ENCODE measurements at places on chromosomes 7 and 10.

DNA sequence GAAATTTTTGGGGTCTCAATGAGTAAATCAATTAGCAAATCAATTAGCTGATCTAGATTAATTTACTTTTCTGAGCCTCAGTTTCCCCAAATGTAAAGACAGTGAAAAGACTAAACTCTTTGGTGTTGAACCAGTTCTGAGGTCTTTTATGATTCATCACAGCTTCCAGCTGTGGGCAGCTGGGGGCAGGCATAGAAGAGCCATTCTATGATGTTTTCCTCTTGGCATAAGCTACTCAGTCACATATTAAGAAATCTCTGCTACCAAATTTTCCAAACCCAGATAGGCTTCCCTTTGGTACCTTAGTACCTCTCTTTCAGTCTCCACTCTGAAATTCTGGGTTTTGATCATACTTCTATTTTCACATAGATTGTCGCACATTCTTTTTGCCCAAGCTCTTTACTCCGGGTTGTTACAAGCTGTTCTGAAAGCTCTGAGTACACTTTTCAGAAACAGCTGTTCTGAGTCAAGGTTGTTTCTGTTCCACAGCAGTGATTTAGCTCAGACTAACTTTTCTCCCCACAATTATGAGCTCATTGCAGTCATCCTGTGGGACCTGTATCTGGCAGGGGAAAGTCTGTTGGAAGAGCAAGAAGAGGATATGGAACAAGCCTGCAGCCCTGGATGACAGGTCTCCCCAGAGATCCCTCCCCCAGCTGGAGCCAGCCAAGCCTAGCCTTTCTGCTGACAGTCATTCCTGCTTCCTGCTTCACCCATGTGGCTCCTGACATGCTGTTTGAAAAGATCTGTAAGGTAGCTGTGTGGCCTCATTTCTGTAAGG lies 599.6 kb upstream of the GHITM start:
- DNase-seq, result no peak

DNA sequence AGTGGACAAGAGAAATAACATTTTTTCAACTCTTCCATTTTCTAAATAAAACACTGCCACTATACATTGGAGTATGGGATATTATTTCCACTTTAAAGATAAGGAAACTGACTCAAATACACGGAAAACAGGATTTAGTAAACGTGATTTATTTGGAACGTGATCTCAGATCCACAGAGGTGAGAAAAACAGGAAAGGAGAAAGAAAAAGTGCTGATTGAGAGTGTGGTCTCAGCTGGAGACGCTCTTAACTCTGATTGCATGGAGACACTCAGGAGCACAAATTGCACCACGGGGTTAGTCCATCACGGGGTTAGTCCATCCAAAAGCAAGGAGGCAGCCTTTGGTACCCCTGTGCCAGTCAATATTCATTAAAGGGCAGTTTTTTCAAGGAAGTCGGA lies 142.5 kb downstream of the GNAT3 start:
- DNase-seq, result no peak

- DNase-seq, result no peak
Observed at GRCh38 chr10:103193820-103194529, 903 bp upstream of the NT5C2 start.

DNA sequence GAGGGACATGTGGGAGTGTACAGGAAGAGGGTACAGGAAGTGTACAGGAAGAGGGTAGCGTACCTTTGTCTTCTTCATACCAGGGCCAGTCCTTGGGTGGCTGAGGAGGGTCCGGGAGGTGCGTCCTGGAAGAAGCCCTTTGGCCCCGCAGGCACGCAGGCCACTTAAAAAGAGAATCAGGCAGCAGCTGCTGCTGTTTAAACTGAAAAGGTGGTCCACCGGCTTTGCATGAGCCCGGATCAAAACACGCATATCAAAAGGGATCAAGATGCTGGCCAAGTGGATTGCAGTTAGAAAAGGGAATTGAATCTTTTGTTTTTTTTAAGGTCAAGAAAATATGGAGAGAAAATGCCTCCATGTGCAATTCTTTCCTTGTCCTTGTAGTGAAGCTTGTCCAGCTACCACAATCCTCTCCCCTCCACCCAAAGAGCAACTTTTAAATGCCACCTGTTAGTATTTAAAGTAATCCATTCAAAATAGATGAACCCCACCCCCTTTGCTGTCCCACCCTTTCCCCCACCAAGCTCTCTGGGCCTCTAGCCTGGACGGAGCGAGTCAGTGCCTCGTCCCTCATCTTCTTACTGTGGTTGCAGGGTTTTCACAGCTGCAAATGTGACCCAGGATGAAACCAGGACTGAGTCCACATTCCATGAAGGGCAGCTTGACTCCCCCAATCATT lies 142.8 kb downstream of the GLCCI1 start:
- no peak for DNase-seq

DNA sequence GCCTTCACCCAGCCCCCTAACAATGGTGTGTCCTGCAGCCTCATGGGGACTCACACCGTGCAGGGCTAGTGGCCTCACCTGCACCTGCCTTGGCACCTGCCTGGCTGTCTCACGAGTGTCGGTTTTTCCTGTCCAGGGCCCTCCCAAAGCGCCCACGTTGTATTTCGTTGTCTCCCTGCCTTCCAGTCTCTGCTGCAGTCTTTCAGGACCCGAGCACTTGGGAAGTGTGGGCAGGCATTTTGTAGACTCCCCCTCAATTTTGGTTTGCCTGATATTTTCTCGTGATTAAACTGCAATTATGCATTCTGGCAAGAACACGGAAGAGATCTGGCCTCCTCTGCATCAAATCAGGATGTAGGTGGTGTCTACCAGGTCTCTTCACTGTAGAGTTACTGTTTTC lies 17.9 kb downstream of the BNIP3 start:
- DNase-seq, result no peak

GRCh38 chr7:48004638-48005037 lies 24.3 kb downstream of the SUN3 start:
- no peak for DNase-seq

DNA sequence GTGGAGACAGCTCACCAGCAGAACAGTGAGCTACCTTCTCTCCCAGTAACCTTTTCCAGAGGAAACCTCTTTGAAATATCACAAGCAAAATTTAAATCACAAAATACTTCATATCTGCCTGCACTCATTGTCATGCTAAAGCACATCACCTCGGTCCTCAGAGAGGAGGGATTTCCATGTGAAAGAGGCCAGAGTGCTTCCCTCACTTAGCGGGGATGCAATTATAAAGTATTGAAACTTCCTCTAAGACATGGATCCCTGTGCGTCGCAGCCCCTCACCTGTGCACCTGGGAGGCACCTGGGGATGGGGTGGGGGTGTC lies 457.9 kb downstream of the DNAJB6 start:
- no peak for DNase-seq

DNA sequence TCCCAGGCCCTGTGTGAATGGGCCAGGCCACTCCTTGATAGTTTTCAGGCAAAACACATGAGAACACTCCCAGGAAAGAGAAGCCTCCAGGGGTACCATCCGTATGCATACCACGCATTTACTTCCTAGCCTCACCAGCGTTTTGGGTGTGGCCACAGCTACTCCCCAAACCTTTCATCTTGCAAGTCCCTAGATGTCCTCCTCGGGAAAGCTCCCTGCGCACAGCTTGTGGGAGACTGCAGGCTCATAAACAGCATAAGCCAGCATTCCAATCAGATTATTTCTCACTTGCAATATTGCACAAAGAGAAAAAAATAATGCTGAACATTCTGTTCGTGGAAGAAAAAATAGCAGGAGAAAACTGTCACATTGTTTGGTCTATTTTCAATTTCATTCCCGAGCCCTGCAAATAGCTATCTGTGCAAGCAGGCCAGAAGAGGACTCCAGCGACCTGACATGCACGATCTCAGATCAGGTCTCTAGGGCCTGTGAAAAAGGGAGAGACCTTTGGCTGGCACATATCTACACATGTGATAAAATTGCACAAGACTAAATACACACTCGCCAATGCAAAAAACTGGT lies 175.6 kb downstream of the PLXNA4 start:
- no peak for DNase-seq

Data from AG08396 (cell line).